ENCODE measurements at places on chromosomes 1 and 21. TPM values are rescaled to one million over a fixed set of nuclear protein-coding genes. Genes with fewer than 3 reads are reported as not detected.

DNA sequence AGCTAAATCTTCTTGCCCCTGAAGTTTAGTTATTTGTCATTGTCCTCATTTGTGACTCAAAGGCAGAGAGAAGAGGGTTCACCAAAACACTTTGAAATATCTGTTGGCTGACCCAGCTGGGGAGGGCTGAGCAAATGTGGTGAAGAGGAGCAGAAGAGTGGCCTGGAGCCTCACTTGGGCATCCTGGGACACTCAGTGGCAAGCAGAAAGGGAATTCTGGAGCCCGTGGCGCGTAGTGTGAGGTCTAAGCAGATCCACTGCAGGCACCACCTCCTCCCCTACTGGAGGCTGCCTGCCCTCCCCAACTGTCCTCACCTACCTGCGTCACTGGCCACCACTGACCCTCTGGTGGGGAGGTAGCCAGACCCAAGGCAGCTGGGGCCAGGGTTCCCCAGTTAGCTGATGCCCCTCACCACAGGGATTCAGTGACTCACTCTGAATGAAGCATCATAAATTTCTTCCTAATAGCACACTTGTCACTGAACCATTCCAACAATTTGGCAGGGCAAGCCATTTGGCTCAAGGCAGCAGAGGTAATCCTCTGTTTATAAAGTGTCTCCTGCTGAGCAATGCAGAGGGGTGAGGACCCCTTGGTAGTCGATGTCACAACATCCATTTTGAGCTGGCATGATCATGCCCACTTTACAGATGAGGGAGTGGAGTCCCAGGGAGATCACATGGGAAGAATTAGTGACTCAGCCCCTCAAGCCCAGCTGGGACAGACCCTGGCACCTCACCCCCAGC lies 80.3 kb downstream of the NENF start:
- DNase-seq = no peak

DNA sequence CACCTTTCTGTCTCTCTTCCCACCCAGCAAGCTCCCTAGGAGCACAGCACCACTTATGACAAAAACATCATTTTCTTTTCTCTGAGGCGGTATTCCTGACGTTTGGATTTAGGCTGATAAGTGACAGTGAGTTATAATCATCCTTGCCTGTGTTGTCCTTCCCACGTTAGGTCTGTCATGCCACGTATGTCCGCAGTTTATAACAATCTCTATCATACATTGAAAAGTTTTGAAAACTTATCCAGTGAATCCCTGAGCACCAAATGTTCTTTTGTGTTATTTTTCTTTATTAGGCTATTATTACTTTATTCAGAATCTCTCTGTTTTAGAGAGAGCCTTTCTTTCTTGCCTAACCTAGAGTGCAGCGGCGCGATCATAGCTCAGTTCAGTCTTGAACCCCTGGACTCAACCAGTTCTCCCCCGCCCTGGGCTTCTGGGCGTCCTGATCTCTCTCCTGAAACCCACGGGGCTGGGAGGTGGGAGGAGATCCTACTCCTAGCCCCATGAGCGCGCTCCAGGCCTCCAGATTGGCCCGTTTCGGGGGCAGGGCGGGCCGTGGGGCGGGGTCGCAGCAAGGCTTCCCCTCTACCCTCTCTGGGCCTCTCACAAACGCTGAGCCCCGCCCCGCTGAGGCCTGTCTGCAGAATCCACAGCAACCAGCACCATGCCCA lies at the start of gene GSTM2:
Gene GSTM2, plus strand, starts transcription at position 606 of the 671 bp plus-strand sequence. Its CDS starts 59 bp downstream, at position 665.
- DNase-seq = peak; percentile 42

DNA sequence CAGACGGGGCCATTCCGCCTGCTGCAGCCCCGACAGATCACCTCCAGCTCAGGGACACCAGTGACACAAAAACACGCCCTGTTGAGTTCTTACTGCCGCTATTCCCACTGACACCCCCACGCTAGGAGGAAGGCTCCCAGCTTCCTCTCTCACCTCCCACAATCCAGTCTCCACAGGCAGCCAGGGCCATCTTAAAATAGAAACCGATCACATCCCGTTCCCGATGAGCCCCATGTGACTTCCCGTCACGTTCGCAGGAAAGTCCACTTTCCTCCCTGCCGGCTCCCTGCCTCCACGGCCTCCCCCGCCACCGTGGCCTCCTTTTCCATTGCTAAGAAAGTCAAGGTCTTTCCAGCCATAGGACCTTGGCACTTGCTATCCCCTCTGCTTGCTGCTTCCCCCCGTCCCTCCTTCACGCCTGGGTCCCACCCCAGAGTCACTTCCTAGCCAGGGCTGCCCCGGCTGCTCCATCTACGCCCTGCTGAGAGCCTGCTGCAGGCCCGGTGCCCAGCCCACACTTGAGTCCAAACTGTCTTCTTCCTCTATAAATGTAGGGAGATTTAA lies 24.0 kb upstream of the DDOST start:
- no peak for DNase-seq

DNA sequence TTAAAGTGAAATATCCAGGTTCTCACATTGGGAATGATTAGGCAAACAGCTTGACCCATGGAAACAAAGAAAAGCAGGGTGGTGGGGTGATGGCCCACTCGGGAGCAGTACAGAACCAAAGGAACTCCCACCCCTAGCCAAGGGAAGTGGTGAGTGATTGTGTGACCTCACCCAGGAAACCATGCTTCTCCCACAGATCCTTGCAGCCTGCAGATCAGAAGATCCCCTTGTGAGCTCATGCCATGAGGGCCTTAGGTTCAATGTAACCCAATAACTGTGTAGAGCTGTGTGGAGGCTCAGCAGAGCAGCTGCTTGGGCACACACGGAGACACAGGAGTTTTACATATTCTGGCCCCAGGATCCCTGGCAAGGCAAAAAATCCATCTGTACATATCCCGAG lies 311.8 kb upstream of the DPYD start:
- DNase-seq = no peak

The KLF17 gene
- 0.16 TPM for polyA plus RNA-seq

The CD34 gene
- polyA plus RNA-seq = 1.2 TPM

GRCh38 chr1:5745800-5746610 lies 246.2 kb downstream of the NPHP4 start:
- no peak for DNase-seq

- DNase-seq = no peak
Measured at GRCh38 chr1:169495046-169495775, 9.5 kb upstream of the SLC19A2 start.

DNA sequence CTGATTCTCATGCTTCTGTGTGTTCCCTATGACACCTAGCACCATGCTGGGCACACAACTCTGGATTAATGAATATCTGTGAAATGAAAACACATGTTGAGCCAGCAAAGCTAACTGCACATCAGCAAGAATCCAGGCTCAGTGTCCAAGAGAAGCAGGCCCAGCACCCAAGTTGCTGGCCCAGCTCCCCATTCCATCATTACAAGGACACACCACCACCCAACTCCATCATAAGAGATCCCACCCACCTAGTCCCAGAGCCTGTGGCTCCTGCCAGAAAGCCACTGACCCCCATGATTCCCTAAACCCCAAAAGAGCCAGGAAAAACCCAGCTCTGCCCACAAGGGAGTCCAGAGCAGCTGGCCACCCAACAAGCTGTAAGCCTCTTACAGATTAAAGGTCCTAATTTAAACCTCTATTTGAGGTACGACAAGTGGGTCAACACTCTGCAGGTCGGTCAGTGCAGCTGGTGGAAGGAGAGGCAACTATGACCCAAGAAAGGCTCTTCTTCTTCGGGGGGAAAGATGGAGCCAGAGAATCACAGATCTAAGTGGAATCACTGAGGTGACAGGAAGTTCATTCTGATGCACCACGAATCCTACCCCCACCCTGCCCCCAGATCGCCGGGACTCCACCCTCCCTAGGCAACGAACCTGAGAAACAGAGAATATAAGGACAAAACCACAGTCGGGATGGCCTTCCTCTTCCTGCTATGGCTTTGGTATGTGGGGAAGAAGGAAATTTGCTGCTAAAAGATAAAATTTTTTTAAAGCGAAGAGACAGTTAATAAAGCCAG lies 58.2 kb downstream of the CD34 start:
- no peak for DNase-seq

The RAP1GAP gene
- polyA plus RNA-seq = 0.16 TPM

DNA sequence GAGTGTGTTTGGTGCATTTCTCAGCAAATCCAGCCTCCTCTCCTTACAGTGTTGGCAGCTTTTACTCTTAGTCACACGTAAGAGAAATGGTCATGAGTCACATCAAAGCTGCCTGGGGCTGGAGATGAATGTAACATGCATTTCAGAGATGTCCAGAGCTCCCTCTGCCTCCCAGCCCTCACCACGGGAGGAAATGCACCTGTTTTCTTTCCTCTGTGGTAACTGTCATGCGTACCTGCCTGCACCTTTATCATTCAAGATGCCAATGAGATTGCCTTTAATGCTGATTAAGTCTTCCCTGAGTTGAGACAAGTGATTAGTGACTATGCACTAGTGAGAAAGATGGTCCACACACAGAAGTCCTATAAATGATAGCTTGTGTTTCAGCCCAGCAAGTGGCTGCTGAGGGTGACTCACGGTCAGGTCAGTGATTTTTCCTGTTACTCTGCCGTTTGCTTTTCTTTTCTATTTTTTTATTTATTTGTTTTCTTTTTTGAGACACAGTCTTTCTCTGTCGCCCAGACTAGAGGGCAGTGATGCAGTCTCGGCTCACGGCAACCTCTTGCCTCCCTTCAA lies 277.3 kb upstream of the FMN2 start:
- DNase-seq = peak; percentile 33

DNA sequence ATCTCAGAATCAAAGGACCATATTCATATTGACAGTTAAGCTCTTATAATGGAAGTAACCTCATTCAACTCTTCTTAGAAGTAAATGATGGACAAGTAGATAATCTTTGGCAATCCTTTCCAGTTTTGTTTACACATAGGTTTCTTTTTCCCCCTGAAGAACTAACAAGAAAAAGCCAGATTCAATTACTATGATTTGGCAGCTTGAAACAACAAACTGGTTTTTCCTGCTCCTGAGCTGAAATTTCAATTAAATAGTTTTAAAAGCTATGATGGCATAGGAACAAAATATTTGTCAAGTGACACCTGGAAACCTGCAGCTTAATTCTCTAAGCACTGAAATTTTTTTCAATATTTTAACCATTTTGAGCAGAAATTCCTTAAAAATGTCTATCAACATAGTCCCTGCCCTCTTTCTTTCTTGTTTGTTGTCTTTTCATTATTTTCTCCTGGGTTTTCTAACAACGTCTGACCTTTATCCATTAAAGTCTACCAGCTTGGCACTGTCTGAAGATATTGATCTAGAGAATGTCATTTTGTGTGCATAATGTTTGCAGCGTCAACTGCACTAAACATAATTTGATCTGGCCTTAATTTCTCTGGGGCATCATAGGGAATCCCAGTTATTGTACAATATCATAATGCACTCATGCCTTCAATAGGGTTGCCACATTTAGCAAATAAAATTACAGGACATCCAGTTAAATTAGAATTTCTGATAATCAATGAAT lies 4.0 kb upstream of the SLC35A3 start:
- DNase-seq = no peak

The PDE4DIP gene
- 71.7 TPM for polyA plus RNA-seq

All from BJ (cell line).